ENCODE measurements at places on chromosomes 1 and 21.

DNA sequence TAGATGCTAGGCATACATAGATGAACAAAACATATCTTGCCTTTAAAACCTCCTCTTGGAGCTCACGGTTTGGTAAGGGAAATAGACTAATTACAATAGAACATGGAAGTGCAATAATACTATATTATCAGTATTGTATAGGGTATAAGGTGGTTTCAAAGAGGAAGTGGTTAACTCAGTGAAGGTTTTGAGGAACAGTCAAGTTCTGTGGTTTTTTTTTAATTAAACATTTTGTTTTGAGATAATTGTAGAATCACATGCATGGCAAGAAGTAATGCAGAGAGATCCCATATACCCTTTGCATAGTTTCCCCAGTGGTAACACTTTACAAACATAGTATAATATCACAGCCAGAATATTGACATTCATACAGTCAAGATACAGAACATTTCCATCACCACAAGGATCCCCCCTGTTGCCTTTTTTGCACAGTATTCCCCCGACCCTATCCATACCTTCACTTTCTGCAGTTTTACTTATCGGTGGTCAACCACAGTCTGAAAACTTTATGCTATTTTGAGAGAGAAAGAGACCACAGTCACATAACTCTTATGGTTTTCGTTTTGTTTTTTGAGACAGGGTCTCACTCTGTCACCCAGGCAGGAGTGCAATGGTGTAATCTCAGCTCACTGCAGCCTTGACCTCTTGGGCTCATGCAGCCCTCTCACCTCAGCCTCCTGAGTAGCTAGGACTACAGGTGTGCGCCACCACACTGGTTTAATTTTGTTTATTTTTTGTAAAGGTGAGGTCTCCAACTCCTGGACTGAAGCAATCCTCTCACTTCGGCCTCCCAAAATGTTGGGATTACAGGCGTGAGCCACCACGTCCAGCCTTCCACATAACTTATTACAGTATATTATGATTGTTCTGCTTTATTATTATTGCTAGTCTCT, 60.5 kb upstream of the KIAA1614 start:
- no peak for DNase-seq

DNA sequence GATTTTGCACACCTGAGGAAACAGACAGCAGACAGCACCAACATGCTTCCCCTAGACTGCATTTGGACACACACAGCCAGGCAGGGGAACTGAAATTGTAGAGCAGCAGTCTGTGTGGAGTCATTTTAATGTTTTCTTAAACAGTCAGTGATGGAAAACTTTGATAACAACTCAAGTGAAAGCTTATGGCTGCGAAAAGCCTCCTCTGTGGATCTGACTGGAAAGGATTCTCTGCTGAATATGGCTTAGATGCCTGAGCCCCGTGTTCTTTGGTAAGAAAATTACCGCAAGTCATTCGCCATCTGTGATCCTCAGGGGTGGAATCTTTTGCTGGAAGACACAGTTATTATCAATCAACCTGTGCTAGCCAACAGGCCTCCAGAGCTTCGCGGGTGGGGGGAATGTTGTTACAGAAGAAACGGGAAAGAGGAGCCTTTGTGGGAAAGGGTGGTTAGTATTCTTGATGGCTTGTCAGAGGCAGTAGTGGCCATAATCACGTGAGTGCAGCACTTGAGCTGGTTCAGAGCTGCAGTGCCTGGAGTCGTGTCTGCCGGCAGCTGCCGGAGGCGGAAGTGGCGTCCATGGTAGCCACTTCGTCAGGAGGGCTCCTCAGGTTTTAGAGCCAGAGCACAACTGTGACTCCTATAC, 204.7 kb downstream of the ST6GALNAC3 start:
- peak; percentile 63 for DNase-seq

GRCh38 chr1:152182431-152182830, 23.4 kb upstream of the RPTN start:
- no peak for DNase-seq

GRCh38 chr1:17304151-17304825, 3.7 kb upstream of the PADI4 start:
- no peak for DNase-seq

- DNase-seq, result no peak
Measured at GRCh38 chr1:206706298-206706791, 21.6 kb downstream of the MAPKAPK2 start.

GRCh38 chr1:201694608-201695335, 134.2 kb upstream of the IPO9 start:
- no peak for DNase-seq

DNA sequence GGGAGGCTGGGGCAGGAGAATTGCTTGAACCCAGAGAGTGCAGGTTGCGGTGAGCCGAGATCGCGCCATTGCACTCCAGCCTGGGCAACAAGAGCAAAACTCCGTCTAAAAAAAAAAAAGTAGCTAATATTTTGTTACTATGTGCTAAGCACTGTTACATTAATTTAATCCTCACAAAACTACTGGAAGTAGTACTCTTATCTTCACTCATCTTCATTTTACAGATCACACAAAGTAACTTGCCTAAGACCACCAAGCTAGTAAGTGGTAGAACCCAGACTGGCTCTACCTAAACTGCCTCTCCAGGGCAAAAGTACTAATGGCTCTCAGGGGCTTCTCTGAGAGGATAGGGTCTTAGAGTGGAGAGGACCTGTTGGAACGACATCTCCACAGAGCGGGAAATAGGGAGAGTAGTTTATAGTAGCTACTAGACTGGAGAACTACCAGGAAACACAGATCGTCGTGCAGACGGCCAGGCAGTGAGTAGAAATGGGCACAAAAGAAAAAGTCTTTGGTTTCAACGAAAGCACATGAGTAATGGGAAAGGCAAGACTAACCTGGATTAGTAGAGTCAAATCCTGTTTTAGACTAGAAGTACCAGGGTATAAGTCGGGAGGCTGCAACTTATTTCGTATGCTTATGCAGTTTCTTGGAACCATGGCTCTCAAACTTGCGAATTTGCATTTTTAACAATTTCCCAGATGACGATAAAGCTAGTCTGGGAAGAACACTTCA, 1.4 kb downstream of the CLCC1 start:
- peak; percentile 4 for DNase-seq

- DNase-seq, result peak; percentile 31
Measured at GRCh38 chr1:214506972-214507431, 44.4 kb downstream of the PTPN14 start.

DNA sequence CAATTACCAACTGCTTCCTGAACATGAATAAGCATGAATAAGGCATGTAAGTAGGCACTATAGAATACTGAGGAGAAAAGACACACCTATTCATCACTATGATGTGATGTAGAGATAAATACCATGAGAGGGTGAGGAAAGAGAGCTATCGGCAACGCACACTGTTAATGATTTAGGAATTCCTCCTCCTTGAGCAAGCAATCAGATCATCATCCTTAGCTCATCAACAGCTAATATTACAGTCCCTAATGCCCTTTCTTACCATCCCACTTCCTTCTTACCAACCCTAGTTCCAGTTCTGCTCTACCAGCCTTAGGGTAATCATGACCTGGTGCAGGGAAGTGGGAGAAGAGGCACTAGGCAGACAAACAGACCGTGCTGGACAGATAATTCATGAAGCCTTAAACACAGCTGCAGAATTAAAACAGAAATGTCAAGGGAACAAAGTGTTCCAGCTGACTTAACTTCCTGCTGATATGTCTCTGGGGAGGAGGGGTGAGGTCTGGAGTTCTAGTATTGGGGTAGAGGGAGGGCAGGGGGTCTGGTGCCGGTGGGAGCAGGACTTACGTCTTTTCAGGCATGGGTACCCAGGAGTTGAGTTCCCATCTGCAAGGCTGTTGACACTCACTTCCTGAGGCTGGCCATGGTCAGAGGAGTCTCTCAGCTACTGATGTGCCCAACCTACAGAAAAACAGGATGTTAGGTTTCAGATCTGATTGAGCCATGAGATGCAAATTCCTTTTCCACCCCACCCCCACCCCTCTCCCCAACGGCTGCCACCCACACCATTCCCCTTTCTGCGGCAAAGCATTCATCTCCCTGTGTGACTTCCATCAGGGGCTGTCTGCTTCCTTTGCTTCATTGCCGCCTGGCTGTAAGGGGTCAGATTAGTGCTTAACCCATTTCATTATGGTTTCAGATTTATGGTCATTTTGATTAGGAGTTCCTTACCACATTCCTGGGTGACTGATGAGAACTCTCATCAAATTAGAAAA, 12.6 kb upstream of the RCSD1 start:
- DNase-seq, result peak; percentile 33

DNA sequence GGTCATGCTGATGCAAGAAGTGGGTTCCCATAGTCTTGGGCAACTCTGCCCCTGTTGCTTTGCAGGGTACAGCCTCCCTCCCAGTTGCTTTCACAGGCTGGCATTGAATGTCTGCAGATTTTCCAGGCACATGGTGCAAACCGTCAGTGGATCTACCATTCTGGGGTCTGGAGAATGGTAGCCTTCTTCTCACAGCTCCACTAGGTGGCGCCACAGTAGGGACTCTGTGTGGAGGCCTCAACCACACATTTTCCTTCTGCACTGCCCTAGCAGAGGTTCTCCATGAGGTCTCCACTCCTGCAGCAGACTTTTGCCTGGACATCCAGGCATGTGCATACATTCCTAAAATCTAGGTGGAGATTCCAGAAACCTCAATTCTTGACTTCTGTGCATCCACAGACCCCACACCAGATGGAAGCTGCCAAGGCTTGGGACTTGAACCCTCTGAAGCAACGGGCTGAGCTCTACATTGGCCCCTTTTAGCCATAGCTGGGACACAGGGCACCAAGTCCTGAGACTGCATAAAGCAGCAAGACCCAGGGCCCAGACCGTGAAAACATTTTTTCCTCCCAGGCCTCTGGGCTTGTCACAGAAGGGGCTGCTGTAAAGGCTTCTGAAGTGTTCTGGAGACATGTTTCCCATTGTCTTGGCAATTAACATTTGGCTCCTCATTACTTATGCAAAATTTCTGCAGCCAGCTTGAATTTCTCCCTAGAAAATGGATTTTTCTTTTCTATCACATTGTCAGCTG, 466.2 kb upstream of the PBX1 start:
- DNase-seq, result no peak

- no peak for DNase-seq
Measured at GRCh38 chr21:45655124-45655523, 11.6 kb downstream of the PCBP3 start.

DNA sequence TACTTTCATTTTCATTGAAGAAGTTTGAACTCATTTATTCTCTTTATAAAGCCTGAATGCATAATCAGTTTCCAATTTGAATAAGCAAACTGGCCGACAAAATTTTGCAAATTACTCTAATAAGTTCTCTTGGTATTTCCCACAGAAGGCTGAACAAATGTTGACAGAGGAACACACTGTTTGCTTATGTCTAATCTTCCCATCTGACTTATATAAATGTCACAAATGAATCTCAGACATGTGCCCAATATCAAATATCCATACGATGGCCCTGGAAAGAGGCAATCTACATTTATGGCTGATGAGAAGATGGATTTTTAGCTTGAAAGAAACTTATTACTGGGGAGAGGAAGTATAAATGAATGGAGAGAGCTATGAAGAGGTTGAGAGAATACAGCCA, 380.6 kb upstream of the ZRANB2 start:
- DNase-seq, result no peak

DNA sequence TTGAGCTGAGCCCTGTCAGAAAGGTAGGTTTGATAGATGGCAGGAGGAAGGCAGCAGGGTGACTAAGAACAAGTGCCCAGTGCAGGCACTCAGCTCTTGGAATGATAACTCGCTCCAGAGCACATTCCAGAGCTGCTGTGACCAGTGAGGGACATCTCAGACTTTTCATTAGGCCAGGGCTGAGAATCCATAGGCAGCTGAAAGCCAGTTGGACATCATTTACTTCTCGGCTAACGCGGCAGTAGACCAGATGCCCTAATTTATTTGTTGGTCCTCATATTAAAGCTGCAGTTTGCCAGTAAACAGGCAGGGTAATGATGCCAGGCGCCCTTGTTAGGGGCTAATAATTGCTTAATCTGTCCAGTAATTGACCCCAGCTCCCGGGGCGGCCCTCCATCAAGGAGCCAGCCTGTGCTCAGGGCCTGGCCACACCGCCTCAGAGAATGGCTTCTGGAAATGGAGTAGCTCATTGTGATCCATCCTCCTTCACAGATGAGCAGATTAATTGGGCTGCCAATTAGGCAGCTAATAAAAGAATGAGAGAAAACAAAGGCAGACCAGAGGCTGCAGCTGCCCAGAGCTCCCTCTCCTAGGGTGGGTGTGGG, 122.0 kb downstream of the BEND5 start:
- no peak for DNase-seq

GRCh38 chr21:41765973-41766882, 624 bp downstream of the RIPK4 start:
- DNase-seq, result peak; percentile 74

DNA sequence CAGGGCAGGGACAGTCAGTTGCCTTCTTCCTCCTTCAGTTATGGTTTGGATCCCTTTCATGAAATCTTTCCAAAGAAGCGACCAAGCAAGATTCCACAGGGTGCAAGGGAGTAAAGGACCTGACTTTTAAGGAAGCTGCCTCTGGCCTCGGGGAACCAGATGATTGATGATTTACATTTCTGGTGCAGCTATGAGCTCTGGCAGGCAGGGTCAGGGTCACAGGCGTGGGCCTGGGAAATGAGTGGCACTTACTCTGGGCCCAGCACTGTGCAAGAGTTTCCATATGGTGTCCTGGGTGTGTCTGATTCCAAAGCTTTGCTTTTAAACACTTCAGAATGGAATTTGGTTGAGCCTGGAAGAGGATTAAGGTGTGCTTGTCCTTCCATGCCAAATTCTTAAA, 7.2 kb upstream of the CRABP2 start:
- no peak for DNase-seq

GRCh38 chr1:238960071-238960470, 426.3 kb upstream of the CHRM3 start:
- no peak for DNase-seq

DNA sequence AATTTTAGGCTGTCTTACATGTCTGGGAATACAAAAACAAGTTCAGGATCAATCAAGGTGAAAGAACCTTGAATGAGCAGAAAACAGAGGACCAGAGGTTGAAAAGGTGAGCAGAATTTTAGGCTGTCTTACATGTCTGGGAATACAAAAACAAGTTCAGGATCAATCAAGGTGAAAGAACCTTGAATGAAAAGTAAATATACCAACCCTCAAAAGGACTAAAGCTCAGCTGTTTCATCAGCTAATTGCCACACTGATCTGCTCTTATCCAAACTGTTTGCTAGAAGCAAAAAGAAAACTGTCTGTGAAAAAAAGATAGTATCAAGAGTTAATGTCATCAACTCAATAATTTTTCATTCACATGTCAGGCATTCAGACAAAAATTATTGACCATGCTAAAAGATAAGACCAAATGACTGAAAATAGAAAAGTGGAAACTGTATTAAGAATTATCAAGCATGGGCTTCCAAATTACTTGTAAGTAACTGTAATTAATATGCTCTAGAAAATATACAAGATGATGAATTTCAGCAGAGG, 69.2 kb downstream of the LTN1 start:
- no peak for DNase-seq

DNA sequence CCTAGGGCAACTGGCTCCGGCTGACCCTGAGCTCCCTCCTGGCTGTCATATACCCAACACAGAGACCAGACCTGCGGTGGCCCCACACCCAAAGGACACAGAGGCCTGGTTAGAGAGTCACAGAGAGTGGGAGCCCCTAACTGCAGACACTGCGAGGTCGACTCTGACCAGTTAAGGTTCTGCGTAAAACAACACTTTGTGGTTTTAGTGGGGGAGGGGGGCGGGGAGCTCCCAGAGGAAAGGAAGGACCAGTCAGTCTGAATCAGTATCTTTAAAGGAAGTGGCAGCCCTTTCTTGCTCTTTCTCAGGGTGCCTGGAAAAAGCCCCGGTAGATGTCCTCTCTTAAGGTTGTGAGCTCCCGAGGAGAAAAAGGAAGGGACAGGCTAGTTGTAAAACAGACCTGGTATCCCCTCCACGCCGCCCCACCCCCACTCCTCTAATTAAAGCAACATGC, 2.4 kb downstream of the SSBP3 start:
- DNase-seq, result no peak

GRCh38 chr21:22191581-22191980, 1193.4 kb downstream of the NCAM2 start:
- no peak for DNase-seq

All from right kidney (tissue), 9 donors.